ENCODE measurements at places on chromosomes 1 and 21.

DNA sequence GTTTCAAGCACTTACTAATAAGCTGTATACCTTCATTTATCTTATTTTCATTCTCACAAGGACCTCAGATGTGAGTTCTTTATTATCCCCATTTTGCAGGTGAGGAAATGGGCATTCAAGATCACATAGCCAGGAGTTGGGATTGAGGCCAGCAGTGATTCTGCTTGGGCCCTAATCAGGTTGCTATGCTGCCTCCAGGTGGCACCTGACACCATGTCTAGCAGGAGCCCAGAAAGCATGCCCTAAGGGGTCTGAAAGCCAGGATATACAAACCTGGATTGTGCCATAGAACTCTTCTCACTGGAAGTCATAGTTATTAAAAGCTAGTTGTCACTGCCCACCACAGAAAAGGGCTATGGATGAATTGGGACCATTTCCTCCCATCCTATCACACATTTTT, 61.1 kb downstream of the FYB2 start:
- no peak for DNase-seq

DNA sequence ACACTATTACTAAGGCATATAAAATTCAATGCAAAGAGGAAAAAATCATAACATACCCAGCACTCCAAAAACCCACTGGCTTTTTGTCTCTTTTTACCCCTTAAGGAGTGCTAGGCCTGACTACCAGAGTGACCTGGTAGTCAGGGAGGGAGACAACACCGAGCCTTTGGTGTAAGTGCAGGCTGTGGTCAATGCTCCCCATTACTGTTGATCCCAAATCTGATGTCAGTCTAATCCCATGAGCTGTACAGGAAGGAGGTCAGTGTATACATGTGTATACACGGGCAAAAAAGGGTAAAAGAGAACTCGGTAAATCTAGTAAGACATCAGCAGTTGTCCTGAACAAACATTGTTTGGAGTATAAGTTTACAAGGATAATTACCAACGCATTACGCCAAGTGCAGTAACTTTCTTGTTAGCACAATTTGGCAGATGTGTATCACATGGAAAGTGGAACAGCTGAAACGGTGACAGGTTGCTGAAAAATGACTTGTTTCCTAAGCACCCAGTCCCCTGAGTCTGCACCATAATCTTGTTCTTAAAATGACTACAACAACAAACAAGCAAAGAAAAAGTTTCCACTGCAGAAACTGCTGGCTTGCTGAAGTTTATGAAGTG, 217.9 kb downstream of the KCNH1 start:
- DNase-seq: no peak

GRCh38 chr1:232183802-232184201, 446.1 kb downstream of the SIPA1L2 start:
- DNase-seq: no peak

DNA sequence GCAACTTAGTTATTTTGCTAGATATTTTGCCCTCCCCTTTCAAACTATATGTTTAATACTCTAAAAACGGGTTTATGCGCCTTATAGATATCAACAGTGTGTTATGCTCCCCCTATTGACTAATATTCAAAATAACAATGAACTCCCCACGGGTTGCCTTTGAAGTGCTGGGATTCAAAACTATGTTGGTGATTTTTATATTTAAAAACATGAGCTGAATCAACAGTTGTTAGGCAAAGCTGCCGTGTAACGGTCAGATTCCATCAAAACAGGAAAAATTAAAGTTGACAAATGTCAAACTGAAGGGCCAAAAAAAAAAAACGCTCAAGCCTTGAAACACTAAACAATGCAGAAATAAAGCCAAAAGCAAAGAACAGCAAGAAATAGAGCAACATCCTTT, 2.5 kb downstream of the TGFBR3 start:
- DNase-seq: no peak

Data from cortex of kidney (tissue), 1 donor.